Stimulated activated CD8-positive, alpha-beta memory T cell treated with anti-CD3 and anti-CD28 coated beads, Interleukin-4, amount 100 ng/mL, for 1 hour (primary cell): ENCODE measurements at places on chromosomes 2 and 18.

GRCh38 chr2:119252186-119253113, 28.8 kb downstream of the STEAP3 start:
- no peak for DNase-seq

GRCh38 chr18:45734944-45735343, 11.0 kb downstream of the SLC14A1 start:
- DNase-seq, result no peak

DNA sequence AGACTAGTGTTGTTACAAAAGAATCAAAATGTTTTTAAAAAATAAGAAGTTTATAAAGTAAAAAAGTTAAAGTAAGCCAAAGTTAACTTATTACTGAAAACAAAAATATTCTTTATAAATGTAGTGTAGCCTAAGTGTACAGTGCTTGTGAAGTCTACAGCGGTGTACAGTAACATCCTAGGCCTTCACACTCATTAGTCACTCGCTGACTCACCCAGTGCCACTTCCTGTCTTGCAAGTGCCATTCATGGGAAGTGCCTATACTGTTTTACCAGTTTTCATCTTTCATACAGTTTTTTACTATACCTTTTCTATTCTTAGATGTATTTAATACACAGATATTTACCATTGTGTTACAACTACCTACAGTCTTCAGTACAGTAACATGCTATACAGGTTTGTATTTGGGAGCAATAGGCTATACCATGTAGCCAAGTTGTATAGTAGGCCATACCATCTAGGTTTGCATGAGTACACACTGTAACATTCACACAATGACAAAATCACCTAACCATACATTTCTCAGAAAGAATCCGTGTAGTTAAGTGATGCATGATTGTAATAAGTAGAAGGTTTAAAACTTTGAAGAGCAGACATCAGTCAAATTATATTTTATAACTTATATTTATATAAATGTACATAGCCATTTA, 13.4 kb downstream of the SERPINB7 start:
- peak; percentile 1 for DNase-seq

- DNase-seq, result no peak
Observed at GRCh38 chr2:178292586-178292985, 98.3 kb downstream of the OSBPL6 start.

DNA sequence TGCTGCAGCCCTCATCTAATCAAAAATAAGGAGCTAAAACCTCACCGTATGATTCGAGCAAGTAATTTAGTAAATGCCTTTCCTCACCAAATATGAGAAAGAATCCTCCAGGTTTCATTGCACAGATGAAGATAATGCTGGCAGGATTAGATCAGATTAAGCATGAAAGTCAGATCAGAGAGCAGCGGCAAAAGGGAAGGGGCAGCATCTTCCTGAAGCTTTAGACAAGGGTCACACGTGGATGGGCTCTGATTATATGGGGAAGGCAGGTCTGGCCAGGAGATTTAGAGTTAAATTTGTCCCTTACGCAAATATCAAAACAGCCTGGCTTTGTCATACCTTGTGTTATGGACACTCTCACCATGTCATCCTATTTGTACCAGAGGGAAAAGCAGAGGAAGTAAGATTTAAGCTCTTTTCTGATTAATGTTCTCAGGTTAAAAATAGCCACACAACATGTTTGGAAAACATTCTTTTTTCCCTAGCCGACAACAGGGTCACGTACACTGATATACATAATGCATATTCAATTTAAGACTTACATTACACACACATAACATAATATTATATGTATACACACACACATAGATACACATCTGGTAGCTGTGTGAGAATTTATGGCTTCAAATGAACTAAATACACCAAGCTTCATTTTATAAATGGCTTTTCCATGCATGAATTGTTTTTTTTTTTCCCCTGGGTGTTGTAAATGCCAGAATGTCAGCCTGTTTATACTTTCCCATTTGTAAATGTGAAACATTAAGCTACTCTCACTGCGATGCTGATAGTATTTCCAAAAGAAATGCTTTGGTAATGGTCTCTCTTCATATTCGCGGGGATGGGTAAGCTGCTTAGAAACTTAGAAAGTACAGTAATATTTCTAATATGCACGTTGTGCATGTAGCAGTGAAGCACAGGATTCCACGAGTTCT, 196.3 kb upstream of the SIX3 start:
- no peak for DNase-seq

DNA sequence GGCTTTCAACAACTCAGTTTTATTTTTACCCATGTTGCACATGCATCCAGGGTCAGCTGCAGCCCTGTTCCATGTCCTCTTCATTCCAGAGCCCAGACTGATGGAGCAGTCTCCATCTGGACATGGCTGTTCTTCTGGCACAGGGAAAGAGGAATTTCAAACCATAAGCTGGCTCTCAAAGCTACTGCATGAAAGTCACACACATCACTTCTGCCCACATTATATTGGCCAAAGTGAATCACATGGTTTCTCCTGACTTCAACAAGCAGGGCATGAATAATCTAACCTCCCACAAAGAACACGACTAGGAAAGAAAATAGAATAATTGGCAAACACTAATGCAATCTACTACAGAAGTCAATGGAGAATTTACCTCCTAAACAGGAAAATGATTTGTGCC, 94.2 kb downstream of the FTCDNL1 start:
- no peak for DNase-seq

DNA sequence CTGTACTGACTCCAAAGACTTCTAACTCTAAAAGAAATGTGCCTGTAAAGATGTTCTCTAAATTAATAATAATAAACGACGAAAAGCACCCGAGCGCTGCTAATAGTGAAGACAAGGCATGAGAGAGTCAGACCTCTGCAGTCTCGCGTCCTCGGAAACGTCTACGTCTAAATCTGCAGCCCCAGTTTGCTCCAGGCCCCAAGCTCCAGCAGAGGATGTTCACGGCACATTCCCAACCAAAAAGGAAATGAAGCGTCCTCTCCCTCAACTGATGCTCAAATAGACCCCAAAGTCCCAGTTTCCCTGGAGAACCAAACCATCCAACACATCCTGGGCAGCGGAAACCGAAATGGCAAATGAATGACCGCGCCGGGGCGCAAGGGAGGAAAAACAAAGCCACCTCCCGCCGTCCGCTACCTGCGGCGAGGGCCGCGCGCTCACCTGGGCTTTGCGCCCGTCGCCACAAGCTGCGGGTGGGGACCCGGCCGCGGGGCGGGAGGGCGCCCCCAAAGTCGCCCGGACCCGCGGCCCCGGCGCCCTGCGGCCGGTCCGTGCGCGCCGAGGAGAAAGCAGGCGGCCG, 47.1 kb upstream of the CCDC150 start:
- DNase-seq, result no peak

GRCh38 chr2:234001380-234002160, 48.9 kb upstream of the SPP2 start:
- DNase-seq, result no peak

DNA sequence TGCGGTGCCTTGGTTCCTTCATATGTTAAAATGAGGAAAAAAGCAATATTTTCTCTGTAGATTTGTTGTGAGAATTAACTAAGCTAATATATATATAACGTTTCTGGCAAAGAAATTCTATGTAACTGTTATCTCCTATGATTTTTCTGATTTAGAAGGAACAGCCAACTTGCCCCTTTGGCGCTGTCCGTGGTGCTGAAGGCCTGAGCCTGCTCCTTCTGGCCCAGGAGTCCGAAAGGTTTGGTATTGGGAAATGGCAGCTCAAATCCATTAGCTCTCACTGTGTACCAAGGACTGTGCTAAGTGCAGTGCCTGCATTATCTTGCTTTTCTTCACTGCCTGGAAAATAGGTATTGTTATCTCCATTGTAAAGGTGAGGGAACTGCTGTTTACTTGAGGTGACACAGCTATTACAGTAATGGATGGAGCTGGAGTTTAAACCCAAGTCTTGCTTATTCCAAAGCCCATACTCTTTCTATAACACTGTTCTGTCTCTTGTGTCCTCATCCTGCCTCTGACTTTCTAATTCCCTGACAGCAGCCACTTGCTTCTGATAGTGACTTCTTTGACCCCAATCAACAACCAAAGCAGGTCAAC, 52.2 kb downstream of the C1QL2 start:
- DNase-seq, result no peak

- no peak for DNase-seq
Observed at GRCh38 chr2:206031162-206031784, 54.7 kb downstream of the INO80D start.

DNA sequence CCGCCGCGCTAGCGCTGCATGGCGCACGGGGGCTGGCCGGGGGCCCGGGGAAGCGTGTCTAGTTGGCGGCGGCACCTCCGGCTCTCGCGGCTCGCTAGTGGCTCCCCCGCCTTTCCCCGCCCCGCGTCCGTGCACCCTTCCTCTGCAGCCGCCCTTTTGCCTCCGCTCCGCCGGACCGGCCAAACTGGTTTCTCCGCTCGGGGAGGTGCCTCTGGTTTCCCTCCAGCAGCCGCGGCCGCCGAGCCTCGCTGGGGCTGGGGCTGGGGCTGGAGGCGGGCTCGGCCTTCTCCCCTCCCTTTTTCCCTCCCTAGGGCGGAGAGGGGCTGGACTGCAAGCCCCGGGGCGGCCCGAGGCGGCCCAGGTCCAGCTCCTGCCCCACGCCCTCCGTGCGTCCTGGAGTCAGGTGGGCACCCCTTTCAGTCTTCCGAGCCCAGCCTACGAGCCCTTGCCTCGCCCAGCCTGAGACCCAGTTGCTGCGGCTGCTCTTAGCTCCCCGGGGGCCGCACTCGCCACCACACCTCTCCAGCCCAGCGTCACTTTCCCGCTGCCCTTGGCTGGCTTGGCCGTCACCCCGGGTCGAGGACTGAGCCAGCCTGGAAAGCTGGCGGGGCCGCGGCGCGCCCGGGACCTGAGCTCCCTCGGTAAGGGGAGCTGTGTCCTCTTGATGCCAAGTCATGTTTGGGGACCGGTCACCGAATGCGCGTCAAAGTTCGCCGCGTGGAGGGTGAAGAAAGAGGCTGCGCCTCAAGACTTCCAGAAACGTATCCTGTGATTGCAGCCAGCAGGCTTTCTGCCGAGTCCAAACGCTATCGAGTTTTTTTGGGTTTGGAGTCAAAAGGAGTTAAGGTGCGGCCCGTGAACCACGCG, at the start of gene ATP8B1:
TSS of gene ATP8B1 (minus strand) at position 213 of the 867 bp plus-strand sequence. CDS start 71,508 bp downstream, outside the sequence.
- DNase-seq, result no peak

GRCh38 chr2:63850649-63851048, 9.0 kb downstream of the UGP2 start:
- no peak for DNase-seq

GRCh38 chr18:9365406-9365805, 30.8 kb downstream of the TWSG1 start:
- no peak for DNase-seq

- no peak for DNase-seq
Observed at GRCh38 chr2:112520234-112520783, 22.0 kb upstream of the POLR1B start.

DNA sequence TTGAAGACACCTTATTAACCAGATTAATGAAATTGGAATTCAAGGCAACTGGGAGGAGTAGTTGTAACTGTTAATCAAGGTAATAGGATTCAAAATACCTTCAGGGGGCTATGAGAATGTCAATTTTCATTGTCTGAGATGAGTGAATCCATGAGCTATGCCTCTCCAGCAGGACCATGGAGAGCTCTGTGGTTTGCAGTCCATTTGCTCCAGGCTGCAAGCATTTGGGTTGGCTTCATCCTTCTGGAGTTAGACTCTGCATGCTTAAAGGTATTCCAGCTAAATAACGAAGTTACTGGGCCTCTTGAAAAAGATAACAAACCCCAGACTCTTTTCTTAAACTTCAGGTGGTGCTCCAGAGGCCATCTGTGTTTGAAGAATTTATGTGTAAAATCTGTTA, 207.1 kb upstream of the SLC8A1 start:
- no peak for DNase-seq

DNA sequence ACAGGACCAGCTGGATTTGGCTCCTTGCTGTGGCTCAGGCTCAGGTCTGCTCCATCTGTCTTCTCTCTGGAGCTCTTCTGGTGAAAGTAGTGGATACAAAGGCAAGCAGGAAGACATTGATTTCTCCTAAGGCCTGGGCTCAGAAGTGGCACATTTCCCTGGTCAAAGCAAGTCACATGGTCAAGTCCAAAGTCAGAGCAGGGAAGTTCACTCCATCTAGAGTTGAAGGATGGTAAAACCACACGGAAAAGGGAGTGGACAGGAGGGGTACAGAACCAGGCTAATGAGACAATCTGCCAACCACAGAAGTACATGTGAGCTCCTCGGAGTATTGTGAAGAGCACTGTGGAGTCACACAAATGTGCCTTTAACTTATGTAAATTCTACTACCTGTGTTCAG, 66.1 kb downstream of the MARCO start:
- DNase-seq, result no peak

- no peak for DNase-seq
Observed at GRCh38 chr2:105330681-105331375, 1.3 kb upstream of the TGFBRAP1 start.

DNA sequence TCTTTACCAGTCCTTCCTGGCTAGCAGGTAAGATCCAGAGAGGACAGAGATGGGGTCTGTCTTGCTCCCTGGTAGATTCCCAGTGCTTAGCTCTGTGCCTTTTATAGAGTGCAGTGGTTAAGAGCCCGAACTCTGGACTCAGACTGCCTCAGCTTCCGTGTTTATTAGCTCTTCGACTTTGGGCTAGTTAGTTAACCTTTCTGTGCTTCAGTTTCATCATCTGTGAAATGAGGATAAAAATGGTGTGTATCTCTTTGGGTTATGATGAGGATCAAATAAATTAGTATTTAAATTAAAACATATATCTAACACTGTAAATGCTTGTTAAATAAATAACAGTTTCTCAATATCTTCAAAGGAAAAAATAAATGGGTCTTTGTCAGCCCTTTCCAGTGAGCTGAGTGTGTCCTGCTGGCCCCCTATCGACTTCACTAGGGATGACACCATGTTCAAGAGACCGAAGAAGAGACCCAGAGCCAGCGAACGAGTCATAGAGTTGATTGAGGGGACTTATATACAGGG, 38.2 kb downstream of the CERS6 start:
- no peak for DNase-seq

GRCh38 chr2:64727013-64727767, 73.5 kb upstream of the SERTAD2 start:
- no peak for DNase-seq

DNA sequence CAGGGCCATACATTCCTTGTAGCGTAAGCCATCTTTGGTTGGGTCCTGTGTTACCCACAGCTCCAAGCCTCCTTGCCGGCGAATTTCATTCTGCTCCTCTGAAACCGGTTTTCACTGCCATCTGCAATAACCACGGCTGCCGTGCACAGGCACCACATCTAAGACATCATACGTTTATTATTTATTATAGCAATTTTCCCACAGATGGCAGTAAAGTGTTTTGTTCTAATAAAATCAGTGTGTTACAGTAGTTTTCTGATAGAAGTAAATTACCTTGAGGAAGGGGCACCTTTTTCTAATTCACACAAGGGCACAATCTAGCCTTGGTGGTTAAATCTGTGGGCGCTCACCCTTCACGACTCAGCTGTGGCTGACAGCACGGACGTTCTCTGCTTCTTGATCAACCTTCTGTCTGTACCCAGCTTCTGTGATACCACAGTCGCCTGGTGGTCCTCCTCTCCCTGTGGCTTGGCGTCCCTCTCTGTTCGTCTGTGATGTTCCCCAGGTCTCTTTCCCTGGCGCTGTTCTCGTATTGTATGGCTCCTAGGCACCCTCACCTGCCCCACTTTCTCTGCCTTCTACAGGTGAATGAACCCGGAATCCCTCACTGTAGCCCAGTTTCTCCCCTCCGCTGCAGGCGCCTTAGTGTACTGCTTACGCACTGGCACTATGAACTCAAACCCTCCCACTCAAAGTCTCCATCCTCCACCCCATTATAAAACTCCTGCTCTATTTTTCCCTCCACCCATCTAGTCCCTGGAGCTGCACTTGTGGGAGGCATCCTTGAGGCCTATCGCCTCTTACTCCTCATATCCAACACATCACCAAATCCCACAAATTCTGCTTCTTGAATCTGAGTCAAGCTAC, 236.8 kb downstream of the DYSF start:
- DNase-seq, result no peak
